Urinary bladder (tissue), 4 donors: ENCODE measurements at places on chromosomes 5 and 9.
A peak's percentile ranks its signal among the peaks of the same experiment; 100 is the strongest.

- DNase-seq = no peak
Measured at GRCh38 chr5:40112875-40113274, 566.8 kb upstream of the PTGER4 start.

DNA sequence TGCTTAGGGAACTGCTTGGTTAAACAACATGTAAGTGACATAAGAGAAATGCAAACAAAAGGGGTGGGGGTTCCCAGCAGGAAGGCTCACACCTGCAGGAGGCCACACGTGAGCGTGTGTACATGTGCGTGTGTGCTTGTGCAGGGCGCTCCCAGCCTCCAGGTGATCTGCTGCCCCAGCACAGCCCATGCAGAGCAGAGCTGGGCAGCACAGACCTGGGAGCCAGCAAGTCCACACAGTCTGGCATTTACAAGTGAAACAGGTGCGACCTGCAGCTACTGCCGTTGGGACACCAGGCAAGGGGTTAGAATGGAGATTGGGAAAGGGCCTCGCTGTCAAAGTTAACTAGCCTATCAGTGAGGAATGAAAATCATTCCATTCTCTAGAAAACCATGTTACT lies 41.8 kb downstream of the GRAMD2B start:
- DNase-seq = no peak

DNA sequence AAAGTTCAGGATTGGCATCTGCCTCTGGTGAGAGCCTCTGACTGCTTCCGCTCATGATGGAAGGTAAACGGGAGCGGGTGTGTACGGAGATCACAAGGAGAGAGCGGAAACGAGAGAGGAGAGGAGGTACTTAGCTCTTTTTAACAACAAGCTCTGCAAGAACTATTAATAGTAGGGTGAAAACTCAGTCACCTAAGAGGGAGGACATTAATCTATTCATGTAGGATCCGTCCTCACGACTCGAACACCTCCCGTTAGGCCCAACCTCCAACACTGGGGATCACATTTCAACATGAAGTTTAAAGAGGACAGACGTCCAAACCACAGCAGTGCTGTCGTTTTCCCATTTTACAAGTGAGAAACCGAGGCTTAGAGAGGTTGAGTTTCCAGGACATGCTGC lies 173.7 kb downstream of the SLC28A3 start:
- no peak for DNase-seq

DNA sequence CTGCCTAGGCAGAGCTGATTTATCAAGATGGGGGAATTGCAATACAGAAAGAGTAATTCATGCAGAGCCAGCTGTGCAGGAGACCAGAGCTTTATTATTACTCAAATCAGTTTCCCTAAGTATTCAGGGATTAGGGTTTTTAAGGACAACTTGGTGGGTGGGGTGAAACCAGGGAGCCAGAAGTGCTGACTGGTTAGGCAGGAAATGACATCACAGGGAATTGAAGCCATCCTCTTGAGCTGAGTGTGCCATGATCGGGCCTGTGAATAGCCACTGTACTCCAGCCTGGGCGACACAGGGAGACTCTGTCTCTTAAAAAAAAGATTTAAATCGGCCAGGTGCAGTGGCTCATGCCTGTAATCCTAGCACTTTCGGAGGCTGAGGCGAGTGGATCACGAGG lies 45.3 kb upstream of the CDK5RAP2 start:
- DNase-seq = no peak

- DNase-seq = peak; percentile 39
Measured at GRCh38 chr9:2570615-2571479, 50.7 kb upstream of the VLDLR start.

DNA sequence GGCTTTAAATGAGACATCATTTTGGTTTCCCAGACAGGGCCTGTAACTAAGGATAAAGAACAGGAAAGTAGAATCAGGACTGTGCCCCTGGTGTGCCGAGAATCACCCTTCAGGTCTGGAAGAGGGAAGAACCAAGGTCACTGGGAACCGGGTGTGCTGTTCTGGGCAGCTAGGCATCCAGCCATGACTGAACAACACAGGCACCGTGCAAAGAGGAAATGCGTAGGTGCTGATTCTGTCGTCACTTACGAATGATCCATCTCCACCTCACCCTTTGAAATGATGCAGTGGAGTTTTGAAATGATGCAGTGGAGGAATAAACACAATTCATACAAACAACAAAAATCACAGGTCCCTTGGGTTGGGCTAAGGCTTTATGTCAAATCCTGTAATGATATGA lies 64.4 kb downstream of the MAP1B start:
- no peak for DNase-seq

DNA sequence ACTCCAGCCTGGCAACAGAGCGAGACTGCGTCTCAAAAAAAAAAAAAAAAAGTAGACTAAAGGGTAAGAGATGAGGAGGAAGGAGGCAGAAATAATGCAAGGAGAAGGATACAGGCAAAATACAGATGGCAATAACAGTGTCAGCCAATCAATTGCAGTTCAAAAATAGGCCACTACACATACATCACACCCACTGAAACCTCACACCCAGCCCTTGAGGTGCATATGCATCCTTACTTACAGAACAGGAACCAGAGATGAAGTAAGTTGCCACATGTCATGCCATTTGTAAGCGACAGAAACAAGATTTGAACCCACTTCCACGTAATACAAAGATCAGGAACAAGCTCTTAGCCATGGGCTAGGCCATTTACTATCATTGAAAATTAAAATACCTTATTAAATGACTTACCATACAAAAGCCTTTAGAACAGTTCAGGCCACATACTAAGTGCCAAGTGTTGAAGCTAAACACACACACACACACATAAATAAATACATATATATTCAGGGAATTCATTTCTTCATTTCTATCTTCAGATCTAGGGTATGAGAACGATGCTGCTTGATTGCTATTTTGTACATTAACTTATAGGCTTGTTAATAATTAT lies 98.4 kb downstream of the FNBP1 start:
- no peak for DNase-seq

DNA sequence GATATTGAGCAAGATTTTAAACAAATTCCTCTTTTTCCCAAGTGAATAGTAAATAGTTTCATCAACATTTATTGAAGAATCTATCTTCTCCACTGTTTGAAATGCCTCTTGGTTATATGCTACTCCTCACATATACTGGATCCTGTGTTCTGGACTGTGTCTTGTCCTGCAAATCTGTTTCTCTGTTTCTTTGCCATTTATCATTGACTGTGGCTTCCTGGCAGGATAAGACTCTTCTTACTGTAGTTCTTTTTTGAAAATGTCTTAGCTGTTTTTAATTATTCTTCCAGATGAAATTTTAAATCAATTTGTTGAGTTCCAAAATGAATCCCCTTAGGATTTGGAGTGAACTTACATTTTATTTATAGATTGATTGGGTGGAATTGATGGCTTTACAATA lies 27.8 kb downstream of the RALGPS1 start:
- no peak for DNase-seq

GRCh38 chr5:44294516-44294915 lies 94.7 kb downstream of the FGF10 start:
- DNase-seq = no peak

- no peak for DNase-seq
Measured at GRCh38 chr5:107437154-107437553, 233.6 kb downstream of the EFNA5 start.

GRCh38 chr5:2752821-2753439 lies 1.5 kb upstream of the IRX2 start:
- no peak for DNase-seq

DNA sequence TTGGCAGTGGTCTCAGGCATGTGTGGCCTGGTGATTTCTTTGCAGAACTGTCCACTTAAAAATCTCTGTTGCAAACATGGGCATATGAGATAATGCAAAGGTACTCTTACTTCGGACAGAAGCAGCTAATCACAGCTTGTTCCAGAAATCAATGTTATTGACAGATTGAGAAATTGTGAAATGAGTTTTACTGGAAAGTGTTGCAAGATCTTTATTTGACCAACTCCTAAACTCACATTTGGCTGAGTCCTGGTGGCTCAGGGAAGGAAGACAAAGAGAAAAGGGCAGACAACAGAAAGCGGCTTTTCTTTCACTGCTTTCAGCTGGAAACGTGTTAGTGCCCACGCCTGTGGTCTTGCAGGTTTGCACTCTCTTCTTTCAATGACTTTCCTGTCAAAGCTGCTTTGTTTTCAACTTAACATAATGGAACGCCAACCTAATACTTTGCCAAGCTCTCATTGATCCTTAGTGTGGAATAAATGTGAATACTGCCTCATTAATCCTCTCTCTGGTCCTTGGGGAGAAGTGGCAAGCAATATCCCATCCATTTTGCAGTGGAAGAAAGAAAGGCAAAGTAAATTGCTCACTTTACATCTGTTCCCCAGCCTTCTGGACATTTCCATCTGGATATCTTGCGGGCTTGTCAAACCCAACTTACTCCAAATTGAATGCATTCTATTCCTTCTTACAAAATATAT lies 586.4 kb downstream of the LRRC70 start:
- no peak for DNase-seq

DNA sequence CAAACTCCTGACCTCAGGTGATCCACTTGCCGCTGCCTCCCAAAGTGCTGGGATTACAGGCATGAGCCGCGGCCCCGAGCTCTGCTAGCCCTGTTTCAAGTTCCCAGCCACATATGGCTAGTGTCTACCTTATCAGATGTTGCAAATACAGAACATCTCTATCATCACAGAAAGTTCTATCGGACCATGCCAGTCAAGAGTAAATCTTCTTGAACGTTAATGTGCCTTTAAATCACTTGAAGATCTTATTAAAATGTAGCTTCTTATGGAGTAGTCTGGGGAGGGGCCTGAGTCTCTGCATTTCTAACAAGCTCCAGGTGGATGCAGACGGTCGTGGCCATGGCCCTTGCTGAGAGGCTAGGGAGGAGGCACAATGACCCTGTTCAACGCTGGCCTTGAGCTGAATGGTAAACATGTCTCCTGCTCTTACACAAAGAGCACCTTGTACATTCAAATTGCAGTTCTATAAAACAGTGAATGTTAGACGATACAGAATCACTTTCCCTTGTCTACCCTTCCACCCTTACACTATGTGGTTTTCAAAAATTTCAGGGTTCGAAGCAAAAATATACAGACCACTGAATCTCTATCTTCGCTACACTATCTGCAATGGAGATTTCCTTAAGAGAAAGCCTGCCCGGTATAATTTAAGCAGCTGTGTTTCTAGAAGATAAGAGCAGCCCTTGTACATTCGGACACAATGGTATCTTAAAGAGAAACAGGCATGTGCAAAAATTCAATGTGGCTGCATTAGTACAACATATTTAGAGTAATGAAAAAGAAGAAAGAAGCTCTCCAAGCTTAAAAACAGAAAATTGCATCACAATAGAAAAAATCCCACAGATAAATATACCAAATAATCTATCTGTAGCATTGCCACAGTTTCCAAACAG lies 114.1 kb downstream of the FRMD3 start:
- no peak for DNase-seq
